Stimulated activated CD8-positive, alpha-beta memory T cell treated with anti-CD3 and anti-CD28 coated beads, Interleukin-4, amount 100 ng/mL, for 48 hours (primary cell): ENCODE measurements at places on chromosomes 5 and 9.

DNA sequence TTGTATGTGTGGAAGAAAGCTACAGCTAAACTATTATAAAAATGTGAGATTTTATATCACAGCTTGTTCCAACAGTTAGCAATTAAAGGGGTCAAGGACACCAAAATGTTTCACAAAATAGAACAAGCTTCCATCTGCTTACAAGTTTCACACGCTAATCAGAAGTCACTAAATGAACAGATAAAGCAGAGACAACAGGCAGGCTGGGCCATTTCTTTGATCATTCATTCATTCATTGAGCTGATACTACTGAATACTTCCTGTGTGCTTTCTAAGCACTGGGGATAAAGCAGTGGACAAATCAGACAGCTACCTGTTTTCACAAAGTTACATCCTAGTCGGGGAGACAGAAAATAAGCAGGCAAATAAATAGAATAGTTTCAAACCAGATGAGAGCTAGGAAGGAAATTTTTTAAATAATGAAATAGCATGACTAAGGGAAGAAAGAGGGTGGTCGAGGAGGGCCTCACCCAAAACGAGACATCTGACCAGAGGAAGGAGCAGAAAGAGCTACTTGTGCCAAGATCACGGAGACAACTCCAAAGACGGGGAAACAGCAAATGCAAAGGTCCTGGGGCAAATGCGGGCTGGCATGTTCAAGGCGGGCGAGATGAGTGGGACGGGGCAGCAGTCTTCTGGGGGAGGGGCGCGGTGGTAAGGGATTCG lies 1.2 kb downstream of the MAPK9 start:
- DNase-seq: no peak

DNA sequence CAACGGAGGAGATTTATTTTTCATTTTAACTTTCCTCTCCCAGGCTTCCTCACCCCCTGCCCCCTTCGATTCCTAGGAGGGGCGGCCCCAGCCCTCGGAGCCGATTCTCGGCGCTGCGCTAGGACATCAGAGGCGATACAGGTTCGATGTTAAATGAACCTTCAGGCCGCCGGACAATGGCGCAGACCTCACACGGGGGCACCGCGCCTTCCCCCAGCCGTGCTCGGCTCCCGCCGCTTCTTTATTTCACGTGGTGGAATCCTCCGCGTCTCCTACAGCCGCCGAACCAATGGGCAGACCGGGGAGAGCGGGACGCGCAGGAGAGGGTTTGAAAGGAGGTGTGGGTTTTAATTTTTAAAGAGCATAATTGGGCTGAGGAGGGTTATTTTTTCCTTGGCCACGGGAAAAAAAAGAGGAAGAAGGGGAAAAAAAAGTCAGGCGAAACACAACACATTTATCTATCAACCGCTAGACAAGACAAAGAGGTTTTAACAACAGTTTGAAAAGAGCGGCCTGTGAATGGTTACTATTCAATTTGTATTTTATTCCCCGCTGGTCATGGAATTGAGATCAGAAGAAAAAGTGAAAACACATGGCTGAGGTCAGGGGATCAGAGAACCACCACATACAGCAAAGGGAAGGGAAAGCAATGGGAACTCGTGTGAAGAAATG lies 126.8 kb downstream of the TMEM174 start:
- DNase-seq: no peak

DNA sequence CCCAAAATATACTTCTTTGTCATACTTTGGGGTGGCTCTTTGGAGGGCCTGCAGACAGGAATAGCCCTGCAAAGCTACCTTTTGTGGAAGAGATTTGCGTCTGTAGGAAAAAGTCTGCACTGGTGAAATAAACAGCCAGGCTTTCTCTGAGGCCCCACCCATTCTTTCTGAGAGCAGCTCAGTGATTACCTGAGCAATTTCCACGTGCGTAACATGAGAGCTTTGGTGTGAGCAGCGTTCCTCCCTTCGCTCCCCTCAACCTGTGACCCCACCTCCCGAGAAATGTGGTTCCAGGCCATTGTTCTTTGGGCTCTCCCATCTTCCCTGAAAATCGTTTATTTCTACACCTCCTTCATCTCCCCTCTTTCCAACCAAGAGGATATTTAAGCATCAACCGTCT lies 23.8 kb upstream of the FBP1 start:
- no peak for DNase-seq

DNA sequence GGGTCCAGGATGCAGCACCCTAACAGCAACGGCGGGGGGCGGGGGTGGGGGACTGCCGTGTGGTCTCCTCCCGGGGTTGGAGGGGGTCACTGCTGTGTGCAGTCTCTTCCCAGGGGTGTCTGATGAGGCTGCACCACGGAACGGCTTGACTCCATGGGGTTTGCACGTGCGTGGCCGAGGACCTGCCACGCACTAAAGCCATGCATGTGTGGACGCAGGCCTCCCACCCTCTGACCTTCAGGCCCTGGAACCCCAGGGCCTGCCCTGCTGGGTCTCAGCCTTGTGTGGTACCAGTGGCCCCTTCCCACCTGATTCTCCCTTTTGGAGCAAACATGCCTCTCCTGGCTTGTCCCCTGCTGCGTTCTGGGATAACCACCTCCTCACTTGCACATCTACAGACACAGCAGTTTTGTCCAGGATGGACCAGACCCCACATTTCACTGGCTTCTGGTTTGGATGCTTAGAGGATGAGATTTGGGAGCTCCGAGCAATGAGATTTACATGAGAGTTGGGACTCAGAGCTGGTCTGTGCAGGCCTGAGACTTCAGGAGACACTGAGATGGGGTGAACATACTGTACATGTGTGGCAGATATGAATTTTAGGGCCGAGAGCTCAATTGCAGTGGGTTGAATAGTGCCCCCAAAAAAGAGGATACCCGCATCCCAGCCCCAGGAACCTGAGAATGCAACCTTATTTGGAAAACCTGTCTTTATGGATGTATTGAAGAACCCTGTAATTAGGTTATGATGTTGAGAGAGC lies 45.8 kb downstream of the SLC12A7 start:
- no peak for DNase-seq

GRCh38 chr5:88732181-88732633 lies 150.8 kb downstream of the MEF2C start:
- DNase-seq: no peak

DNA sequence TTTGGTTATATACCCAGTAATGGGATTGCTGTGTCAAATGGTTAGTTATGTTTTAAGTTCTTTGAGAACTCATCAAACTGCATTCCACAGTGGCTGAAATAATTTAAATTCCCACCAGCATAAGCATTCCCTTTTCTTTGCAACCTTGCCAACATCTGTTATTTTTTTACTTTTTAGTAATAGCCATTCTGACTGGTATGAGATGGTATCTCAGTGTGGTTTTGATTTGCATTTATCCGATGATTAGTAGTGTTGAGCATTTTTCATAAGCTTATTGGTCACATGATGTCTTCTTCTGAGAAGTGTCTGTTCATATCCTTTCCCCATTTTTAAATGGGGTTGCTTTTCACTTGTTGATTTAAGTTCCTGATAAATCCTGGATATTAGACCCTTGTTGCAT lies 435.7 kb upstream of the RIOK2 start:
- DNase-seq: no peak

DNA sequence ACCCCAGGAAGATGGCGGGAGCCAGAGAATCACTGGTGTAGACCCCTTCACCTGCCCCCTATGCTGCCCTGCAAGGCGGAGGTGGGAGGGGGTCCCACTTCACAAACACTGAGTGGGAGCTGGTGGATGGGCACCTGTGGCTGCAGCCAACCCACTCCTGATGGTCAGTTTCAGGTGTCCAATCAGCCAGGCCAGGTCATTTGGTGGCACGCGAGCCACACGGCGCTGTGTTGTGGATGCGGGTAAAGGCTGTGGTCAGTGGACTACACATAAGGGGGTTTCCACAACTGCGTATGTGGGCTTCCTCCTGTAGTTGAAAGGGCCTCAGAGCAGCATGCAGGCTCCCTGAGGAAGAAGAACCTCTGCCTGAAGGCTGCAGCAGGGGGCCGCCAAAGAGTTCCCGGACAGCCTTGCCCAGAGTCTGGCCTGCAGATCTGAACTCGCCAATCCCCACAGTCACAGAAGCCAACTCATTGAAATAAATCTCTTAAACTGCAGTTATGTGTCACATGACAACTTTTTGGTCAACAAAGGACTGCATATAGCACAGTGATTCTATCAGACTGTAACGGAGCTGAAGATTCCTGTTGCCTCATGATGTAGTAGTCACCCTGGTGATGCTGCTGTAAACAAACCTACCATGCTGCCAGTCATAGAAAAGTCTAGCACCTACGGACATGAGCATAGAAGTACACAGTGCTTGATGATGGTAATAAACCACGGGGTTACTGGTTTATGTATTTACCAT lies 284.7 kb upstream of the IRX2 start:
- no peak for DNase-seq

- no peak for DNase-seq
Measured at GRCh38 chr9:15295761-15296405, 11.1 kb downstream of the TTC39B start.

DNA sequence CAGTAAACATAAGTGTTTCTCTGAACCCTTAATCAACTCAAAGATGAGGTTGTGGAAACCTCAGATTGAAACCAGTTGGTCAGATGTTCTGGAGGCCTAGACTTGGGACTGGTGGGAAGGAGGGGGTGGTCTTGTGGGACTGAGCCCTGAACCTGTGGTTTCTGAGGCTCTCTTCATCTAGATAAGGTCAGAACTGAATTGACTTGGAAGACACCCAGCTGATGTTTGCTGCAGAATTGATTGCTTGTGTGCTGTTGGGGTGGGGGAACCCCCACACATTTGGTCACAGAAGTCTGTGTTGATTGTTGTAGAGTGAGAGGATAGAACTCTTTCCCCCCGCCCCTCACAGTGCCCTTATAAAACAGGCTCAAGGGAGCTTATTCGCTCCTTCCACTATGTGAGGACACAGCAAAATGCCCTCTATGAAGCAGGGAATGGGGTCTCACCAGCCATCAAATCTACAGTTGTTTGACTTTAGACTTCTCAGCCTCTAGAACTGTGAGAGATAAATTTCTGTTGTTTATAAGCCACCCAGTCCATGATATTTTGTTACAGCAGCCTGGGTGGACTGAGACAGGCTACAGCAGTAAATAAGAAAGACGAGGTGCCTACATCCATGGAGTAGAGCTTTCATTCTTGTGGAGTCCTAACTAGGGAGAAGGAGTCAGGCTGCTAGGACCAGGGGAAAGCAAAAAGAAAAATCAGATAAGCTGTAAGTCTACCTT lies 25.7 kb upstream of the UGCG start:
- DNase-seq: peak; percentile 56

DNA sequence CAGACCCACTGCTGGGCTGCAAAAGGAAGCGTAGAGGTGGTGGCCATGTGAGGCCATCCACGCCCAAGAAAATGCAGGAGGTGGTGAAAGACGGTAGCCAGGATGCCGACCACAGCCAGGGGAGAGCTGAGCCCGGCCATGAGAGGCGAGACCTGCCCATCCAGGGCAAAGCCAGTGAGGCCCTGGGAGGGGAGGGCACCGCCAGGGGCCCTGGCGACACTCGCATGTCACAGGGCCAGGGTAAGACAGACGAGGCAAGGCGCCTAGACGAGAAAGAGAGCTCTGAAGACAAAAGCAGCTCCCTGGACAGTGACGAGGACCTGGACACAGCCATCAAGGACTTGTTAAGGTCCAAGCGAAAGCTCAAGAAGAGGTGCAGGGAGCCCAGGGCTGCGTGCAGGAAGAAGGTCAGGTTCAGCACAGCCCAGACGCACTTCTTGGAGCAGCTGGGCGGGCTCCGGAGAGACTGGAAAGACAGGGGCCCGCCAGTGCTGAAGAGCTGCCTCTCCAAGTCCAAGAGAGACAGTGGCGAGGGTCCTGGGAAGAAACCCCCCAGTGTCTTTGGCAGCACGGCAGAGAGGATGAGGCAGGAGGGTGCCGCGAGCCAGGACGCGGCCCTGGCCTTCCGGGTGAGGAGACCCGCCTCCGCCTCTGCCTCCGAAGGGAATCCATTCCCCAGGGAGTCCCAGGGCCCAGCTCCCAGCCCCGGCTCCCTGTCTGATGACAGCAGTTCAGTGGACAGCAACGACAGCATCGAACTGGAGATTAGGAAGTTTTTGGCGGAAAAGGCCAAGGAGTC lies 6.9 kb downstream of the PPP1R26 start:
- no peak for DNase-seq

DNA sequence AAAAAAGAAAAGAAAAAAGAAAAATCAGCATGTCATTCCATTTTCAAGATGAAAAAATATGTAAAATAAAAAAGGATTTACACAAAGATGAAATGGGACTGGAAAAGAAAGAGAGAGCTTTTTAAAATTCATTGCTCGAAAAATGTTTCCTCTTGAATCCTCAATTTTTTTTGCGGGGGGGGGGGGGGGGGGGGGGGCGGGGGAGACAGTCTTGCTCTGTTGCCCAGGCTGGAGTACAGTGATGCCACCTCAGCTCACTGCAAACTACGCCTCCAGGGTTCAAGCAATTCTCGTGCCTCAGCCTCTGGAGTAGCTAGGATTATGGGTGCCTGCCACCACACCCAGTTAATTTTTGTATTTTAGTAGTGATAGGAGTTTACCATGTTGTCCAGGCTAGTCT lies 16.5 kb downstream of the PFDN1 start:
- DNase-seq: no peak

DNA sequence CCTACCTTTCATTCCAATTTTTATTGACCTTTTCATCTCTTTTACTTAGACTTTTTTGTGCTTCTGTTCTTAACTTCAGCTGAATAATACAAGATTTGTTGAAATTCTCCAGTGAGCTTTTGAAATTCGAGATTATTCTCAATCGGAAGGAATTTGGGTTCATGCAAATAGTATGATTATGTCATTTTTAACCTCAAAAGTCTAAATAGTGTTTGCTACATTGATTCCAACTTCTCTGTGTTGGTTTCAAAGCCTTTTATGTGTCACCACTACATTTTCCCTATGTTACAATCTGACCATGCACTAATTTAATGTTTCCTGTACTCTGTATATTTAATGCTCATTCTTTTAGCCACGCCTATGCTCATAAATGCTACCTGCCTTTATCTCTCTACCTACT lies 44.1 kb downstream of the VPS13A start:
- no peak for DNase-seq

- DNase-seq: no peak
Measured at GRCh38 chr9:135776893-135777622, 75.1 kb downstream of the KCNT1 start.

DNA sequence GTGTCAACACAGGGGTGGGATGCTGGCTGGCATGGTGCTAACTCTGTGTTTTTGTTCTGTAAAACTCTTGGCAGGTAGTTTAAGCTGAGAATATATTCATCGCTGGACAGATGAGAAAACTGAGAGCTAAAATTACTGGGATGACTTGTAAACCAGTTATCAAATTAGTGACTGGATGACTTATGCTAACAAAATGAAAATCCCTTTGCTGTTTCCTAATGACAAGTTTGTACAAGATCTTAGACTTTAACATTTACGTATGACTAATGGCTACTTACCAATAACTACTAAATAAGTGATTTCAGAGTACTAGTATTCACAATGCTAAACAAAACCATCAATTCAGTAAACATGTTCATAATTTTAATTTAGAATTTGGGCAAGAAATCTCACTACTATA lies 854.8 kb upstream of the ARRDC3 start:
- no peak for DNase-seq

DNA sequence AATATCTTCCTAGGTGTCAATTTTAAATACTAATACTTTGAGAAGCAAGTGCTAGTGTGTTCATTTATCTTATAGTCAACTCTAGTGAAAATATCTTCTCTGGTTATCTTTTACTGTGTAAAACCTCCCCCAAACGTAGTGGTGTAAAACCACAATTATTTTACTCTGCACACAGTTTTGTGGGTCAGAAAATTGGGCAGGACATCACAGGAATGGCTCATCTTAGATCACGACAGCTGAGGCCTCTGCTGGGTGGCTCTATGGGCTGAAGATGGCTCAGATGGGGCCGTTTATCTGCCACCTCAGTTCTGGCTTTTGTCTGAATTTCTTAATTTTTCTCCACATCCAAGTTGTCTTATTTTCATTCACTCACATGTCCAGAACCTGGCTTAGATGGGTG lies 457.2 kb upstream of the ACTBL2 start:
- DNase-seq: no peak
